ENCODE measurements at places on chromosomes 2 and 18.
A peak's percentile ranks its signal among the peaks of the same experiment; 100 is the strongest.

DNA sequence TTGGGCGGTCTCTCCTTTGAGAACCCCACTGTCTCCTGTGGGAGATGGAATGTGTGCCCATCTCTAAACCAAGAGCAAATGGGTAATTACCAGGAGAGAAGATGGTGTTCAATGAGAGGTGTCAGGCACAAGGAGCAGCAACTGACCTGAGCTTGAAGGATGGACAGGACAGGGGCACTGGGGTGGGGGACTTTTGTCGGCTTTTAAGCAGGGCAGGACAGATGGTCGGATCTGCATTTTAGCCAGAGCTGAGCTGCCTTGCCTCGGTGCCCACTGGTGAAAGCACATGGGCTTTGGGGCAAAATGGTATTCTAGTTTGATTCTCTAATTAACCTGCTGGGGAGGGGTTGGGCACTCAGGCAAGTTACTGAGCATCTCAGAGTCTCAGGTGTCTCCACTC, 98.0 kb downstream of the INHBB start:
- DNase-seq, result no peak

DNA sequence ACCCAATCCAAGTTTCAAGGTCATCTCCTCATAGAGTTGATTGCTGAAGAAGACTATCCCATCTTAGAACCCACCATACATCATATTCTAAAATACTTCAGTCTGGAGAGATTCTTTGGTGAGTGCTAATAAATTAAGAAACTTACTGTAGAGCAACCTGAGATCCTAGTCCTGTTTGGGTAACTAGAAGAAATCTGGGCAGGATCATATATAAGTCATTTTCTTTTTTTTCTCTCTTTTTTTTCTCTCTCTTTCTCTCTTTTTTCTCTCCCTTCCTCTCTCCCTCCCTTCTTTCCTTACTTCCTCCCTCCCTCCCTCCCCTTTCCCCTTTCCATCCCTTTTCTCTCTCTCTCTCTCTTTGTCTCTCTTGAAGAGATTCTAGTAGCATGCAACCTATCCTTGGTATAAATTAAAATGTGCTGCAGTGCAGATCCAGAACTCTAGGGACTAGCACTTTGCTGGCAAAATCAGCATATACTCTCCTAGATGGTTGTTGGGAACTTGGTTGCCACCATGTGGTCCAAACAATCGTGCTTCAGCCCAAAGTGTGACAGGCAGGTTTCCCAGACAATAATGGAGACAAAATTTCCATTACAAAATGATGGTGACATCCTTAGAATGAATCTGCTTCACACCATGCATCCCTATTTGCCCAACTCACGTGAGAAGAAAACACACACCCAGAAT, 399.4 kb upstream of the CELF4 start:
- DNase-seq, result no peak

GRCh38 chr2:201574766-201575165, 68.5 kb downstream of the TMEM237 start:
- DNase-seq, result no peak

- DNase-seq, result peak; percentile 23
Measured at GRCh38 chr2:74379851-74380789, at the start of gene DCTN1. DCTN1 (minus strand) TSS chr2:74380311; CDS start chr2:74380037, 274 bp downstream.

DNA sequence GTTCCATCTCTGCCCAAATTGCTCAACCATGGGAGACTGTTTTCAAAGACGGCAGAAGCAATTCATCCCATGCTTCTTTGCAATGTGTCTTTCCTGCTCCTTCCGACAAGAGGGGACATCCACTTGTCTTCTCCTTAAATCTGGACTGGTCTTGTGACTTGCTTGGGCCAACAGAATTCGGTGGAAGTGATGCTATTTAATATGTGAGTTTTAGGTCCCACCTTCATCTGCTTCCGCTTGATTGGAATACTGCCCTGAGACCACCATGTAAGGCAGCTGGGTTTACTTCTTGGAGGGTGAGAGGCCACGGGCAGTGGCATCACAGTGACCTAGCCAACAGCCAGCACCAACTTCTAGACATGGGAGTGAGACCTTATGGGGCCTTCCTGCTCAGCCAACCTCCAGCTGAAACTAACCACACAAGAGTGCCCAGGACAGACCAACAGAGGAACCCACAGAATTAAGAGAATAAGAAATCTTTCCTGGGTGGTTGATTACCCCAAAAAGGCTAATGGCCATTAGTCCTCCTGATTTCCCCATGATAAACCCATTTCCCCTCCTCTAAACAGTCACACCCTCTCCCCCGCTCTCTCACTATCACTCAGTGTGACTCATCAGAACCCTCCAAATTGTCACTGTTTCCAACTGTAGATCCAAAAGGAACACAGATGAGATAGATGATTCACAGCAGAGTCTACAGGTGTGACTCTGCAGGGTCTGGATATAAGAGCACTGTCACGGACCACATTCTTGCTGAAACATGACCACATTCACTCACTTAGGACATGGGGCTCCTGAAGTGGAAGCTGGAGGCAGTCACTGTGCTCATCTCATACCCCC, 16.2 kb upstream of the RHOB start:
- no peak for DNase-seq

- no peak for DNase-seq
Measured at GRCh38 chr2:188102881-188103280, 188.8 kb upstream of the GULP1 start.

DNA sequence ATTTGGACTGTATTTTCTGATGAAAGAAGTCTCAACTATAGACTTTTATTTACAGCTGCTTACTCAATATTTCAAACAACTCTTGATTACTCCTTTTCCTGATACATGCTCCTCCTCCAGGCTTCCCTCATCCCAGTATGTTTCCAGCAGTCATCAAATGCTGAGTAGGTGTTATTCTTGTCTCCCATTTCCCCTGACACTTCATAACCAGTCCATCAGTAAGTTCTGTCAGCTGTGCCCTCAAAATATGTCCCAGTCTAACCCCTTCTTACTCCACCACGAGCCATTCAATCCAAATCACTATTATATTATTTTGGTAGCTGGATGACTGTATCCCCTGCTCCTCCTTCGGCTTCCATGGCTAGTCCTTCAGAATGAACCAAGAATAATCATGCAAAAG, 189.1 kb upstream of the DTNA start:
- DNase-seq, result no peak

DNA sequence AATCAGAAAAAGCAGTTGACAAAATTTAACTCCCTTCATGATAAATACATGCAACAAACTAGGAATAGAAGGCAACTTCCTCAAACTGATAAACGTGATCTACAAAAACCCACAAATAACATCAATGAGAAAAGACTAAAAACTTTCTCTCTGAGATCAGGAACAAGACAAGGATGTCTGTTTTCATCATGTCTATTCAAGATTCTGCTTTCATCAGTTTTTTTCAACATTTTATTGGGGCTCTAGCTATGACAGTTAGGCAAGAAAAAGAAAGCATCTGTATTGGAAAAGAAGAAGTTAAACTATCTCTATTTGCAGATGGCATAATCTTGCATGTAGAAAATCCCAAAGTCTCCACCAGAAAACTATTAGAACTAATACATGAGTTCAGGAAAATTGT, 12.3 kb upstream of the CHST10 start:
- no peak for DNase-seq

GRCh38 chr18:74454279-74454751, 2.8 kb downstream of the DIPK1C start:
- no peak for DNase-seq

GRCh38 chr18:48878471-48878870, 72.3 kb downstream of the SMAD7 start:
- peak; percentile 60 for DNase-seq

DNA sequence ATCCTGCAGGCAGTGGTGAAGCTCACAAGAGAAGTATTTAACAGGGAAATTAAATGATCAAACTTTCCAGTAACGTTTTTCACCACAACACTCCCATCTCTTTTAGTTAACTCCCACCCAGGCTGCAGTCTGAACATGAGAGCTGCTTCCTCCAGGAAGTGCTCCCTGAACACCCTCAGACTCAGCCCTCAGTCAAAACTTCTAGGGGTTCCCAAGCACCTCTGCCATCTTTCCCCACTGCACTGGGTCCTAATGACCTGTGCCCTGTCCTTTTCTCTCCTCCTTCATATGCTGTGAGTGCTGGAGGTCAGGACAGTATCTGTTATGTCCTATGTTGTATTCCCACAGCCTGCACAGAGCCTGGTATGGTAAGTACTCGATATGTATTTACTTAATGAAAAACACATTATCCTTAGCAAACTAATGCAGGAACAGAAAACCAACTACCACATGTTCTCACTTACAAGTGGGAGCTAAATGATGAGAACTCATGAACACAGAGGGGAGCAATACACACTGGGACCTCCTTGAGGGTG, 49.2 kb upstream of the ASPRV1 start:
- no peak for DNase-seq

- DNase-seq, result no peak
Measured at GRCh38 chr2:77418537-77418936, 103.6 kb downstream of the LRRTM4 start.

DNA sequence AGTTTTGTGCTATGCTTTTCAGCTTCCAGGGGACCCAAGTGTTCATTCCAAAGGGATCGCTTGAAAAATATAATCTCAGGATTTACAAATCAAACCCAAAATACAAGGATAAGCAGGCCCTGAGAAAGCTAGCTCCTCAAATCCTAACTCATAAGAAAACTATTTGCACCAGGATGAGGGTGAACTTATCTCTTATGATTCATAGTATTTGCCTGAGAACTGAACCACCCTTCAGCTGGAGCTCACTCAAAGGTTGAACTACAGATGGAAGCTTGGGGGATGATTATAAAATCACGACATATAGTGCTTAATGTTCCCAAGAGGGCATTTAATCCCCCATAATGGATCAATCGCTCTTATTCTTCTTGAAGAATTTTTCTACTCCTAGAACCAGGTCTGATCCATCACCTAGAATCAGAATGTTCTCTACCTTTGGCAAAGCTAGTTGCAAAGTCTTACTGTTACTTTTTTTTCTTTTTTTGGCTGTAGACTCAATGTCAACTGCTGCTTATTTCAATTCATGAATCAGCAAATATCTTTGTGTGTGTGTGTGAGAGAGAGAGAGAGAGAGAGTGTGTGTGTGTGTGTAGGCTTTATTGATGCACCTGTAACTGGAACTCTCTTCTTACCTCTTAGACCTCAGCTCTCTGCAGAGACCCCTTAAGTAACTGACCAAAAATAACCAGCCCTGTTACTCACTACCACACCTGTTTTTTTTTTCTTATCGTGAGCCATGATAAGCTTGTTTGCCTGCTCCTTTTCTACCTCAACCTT, 44.8 kb downstream of the ARL4C start:
- DNase-seq, result no peak

DNA sequence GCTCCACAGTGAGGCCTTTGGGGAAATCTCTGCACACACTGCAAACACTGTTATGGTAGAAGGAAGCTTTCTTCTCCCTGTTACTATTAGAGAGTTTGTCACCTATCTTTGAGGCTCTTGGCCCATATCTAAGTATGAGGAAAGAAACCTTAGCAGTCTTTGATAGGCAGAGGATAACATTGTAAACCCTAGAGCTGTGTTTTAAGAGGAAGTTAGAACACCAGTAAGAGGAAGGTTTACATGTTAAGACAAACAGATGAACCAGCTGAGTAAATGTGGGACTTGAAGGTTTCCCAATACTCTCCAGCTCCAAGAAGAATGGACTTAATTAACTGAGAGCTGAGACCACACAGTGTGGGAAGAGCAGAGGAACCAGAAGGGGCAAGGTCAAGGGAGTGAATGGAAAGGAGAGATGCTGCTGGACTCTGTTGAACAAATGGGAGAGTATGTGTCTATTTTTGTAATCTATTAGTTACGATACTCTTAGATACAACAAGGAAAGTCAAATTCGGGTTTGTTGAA, 257.0 kb downstream of the DPP10 start:
- DNase-seq, result no peak

DNA sequence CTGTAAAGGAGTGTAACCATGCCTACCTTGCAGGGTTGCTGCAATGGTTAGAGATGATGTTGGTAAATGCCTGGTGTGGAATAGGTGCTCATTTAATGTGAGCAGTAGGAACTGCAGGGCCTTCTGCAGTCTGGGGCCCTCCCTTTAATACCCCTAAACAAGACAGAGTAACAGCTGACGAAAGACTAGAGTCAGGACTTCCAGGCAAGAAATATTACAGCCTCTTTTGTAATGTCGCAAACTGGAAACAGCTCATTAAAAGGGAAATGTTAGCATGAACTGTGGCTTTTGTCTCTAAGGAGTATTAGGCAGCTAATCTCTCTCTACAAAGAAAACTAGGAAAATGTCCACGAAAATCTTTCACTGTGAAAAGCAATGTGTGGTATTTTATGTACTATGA, 26.0 kb downstream of the MARCO start:
- DNase-seq, result no peak

DNA sequence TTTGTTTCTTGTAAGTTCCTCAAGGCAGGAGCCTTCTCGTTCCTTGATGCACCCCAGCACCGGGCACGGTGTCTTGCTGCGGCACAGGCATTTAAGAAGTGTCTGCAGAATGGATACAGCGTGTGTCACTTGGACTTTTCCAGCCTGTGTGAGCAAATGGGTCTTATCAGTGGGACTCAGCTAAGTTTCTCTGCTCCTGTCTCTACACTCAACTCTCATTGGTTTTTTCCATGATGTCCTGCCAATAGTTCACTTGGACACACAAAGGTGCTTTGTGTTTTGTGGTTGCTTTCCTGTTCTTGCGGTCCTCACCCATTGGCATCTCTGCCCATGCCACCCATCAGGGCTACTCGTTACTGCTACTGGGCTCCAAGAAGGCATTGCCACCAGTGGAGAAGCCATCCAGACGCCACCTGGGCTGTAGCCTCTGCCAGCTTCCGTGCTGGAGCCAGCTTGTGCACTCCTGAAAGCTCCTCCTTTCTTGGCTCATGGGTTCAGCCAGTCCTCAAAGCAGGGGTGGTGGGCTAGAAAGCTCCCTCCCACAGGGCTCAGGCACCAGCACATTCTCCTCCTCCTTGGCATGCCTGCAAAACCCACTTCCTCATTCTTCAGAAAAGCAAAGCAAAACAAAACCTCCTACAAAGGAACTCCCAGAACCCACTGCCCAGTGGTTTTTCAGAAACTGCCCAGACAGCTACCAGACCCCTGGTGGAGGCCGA, 41.4 kb downstream of the IL1R2 start:
- DNase-seq, result no peak

GRCh38 chr18:79167526-79168190, 98.5 kb downstream of the ATP9B start:
- DNase-seq, result no peak

- no peak for DNase-seq
Measured at GRCh38 chr2:186523791-186524190, 37.7 kb downstream of the ZC3H15 start.
